CD4-positive, alpha-beta T cell treated with Interleukin-15 for 1 hour (primary cell): ENCODE measurements at places on chromosomes 1 and 21.

DNA sequence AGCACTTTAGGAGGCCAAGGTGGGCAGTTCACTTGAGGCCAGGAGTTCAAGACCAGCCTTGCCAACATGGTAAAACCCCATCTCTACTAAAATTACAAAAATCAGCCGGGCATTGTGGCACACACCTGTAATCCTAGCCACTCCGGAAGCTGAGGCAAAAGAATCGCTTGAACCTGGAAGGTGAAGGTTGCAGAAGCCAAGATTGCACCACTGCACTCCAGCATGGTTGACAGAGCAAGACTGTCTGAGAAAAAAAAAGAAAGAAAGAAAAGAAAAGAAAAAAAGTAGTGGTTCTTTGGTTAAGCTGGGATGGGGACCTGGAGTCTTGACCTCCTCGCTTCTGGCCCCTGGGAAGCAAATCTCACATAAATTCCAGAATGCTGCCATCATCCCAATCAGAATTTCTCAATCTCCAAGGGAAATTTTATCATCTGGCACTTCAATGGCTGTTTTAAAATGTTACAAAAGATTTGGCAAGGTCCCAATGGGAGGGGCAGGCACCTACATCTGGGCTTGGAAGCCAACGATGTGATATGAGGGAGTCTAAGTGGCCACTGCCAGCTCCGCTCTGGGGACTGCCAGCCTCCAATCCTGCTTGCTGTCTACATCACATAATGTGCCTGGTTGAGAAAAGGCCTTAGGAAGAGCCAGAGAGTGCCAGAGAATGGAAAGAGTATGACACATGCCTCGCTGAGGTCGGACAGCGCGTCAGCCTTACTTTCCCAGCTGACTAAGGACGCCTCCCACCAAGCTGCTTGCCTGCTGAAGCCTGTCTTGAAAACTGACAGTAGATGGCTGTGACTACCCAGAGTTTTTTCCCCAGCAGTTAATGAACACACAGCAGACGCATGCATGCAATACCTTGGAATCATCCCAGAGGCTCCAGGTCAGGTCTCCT is 42.1 kb upstream of the SRP9 start:
- DNase-seq, result no peak

DNA sequence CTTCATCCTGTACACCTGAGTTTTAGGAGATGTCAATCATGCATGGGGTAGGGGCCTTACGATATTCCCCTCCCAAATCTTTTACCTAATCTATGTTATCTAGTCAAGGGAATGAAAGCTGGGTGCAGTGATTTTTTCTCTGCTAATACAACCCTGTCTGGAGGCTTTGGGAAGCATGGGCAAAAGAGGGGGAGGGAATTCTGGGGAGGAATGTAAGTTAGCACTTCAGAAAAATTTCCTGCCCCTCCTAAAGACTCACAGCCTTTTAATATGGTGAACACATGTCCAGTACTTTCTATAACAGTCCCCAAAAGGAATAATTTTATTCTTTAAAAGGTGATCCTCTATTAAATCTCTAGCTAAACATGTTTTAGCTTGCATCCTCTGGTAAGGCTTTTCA is 25.6 kb upstream of the PRELP start:
- no peak for DNase-seq

DNA sequence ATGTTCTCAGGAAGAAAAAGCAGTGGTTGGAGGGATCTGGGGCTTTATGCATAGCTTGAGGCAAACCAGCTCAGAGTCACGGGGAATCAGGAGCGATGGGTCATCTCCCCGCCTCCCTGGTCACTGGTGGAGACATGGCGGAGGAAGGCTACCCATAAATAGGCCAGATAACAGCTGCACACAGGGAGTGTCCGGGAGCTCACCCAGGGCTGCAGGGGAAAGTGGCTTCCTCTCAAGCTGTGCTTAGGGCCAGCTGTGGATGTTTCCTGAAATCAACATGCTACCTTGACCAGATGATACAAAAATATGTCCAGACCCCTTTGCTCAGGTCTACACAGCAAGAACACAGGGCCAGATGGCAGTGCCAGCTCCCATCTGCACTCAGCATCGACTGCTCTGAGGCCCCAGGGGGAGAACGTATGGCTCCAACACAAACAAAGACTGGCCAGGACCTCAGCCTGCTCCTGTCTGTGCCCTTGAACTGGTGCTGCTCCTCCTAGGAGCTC is 27.1 kb upstream of the RERE start:
- no peak for DNase-seq

- DNase-seq, result no peak
These were observed 500.5 kb downstream of the BRINP3 start for GRCh38 chr1:189977184-189977583.

- DNase-seq, result peak; percentile 52
These were observed at the start of gene CR1 for GRCh38 chr1:207495801-207496792. TSS of gene CR1 (plus strand) at chr1:207496157. CDS start at chr1:207496268, 111 bp downstream.

DNA sequence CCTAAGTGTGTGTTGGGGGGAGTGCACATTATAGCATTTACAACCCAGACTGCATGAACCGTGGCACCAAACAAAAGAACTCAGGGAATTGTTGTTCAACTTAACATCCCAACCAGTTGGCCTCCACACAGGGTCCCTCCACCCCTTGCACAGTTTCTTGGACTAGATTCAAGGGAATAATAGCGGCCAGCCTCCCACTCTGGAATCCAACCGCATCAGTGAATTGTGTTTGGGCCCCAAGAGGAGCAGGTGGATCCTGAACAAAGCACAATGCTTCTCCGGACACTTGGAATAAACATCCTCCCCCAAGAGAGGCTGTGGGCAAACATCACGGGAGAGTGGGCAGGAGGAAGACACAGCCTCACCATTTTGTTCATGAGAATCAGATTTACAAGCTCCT is 18.2 kb downstream of the CD34 start:
- DNase-seq, result no peak

GRCh38 chr1:209622841-209623829 is 29.1 kb downstream of the LAMB3 start:
- no peak for DNase-seq

DNA sequence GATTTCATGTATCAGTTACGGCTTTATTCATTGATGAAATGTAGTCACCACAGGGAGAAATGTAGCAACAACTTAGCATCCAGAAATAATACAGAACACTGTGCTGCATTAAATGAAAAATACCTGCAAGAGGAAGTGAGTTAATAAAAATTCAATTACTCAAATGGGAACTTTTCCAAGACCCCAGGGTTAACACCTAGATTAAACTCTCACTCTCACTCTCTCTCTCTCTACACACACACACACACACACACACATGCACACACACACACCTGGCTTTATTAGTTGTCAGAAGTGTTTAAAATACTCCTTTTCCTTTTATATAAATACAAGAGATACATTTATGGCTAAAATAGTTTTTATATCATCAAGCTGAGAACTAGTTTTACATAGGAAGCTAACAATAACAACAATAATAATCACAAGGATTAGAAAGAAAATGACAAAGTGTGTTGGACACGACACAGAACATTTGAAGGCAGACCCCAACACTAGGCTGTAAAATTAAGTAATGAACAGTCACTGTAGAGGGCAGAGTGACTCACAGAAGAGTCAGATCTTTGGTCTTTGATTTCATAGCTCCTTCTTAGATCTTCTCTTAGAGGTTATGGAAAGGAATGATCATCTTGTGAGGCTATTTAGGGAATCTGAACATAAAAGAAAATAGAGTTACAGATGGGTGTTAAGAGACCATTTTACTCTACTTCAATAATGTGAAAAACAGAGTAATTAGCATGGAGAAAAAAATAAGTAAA is 1266.0 kb upstream of the ADGRL2 start:
- no peak for DNase-seq

GRCh38 chr1:94993931-94994645 is 67.2 kb upstream of the CNN3 start:
- no peak for DNase-seq

GRCh38 chr1:194908643-194909042 is 1699.6 kb downstream of the KCNT2 start:
- DNase-seq, result no peak

GRCh38 chr1:111161843-111162487 is 21.9 kb downstream of the CEPT1 start:
- DNase-seq, result no peak

DNA sequence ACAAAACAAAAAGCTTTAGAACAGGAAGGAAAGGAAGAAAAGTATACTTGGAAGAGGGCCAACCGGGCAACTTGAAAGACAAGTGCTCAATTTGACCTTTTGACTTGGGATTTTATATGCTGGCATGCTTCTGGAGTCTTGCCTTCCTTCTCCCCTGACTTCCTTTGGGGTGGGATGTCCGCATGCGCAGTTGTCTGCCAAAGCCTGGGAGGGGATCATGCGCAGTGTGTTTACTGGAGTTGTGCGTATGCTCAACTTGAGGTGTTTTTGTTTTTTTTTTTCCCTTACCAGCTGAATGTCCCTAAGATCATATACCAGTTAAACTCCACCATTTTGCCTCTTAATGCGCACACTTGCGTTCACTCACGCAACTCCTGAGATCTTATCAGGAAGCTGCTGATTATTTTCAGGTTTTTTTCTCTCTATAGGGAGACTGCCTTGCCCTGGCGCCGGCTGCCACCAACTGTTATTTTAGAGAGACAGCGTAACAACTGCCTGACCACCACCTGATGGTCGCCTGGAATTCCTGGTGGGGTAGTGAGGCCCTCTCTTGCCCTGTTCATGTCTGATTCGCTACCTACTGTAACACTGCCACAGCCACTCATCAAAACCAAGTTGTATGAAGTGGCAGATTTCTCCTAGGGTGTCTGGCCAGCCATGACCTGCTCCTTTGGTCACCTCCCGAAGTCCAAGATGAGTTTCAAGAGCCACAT is 138.7 kb upstream of the ZNF644 start:
- no peak for DNase-seq

DNA sequence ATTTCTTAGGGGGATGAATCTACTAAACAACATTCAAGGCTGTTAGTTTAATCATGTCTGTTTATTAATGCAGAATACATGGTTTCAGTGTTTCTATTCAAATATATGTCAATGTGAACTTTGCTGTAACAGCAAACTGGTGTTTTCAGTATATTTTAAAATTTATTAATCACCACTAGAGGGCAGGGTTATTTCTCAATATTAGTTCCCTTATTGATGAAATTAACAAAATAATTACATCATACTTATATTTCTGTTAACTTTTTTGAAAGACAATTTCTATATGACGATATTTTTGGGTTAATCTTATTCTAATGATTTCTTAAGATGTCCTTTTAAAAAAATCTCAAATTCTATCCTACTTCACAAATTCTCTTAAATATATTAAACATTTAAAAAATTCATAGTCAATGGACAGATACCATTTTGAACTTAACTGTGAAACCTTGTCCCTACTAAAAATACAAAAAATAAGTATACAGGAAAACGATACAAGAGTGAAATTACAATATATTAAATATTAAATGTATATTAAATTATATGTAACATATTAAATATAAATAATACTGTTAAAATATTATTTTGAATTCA is 1034.1 kb upstream of the PRMT6 start:
- DNase-seq, result no peak

GRCh38 chr21:44875316-44875700 is 1.8 kb upstream of the PTTG1IP start:
- no peak for DNase-seq

- no peak for DNase-seq
These were observed 53.4 kb upstream of the PRKACB start for GRCh38 chr1:84090447-84091245.

DNA sequence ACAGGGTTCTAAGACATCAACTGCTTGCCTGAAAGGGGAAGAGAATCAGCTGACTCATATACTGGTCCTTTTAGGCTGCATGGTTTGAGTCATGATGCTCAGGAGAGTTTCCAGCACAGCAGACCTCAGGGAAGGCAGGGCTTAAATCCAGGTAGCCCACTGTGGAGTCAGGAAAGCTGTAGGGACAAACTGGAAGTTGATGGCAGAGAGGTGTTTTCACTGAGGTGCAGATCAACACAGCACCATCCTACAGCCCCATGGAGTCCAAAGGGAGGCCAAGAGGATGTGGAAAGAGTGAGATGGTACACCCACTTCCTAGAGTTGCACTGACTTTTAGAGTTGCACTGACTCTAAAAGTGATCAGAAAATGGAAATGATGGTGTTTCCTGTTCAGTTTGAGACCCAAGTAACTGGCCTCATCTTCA is 252.4 kb upstream of the DUSP10 start:
- no peak for DNase-seq

DNA sequence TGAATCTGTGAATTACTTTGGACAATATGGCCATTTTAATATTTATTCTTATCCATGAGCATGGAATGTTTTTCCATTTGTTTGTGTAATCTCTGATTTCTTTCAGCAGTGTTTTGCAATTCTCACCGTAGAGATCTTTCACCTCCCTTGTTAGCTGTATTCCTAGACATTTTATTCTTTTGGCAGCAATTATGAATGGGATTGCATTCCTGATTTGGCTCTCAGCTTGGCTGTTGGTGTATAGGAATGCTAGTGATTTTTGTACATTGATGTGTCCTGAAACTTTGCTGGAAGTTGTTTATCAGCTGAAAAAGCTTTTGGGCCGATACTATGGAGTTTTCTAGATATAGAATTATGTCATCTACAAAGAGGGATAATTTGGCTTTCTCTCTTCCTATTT is 44.2 kb upstream of the NEGR1 start:
- DNase-seq, result no peak

- DNase-seq, result no peak
These were observed 326.0 kb upstream of the RUNX1 start for GRCh38 chr21:35375115-35375514.

DNA sequence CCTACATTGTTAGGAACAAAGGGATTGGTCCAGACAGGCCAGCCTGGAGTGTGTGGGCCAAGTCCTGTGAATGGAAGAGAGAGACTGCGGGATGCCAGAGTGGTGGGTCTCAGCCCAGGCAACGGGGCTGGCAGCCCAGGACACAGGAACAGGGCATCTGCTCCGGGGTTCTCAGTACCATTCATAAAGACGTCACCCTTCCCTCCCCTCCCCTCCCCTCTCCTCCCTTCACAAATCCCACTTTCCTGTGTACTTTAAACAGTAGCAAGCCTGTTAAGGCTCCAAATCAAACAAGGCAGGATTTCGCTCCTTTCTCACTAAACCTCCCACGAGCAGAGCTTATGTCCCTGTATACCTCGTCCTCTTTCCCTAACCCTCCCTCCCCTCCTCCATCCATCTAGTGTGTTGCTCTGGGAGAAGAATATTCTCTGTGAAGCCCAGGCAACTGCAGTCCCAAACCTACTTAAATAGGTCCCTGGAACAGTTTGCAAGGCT is 4.2 kb upstream of the PLXNA2 start:
- no peak for DNase-seq

- no peak for DNase-seq
These were observed 2.0 kb upstream of the PCBP3 start for GRCh38 chr21:45641480-45642035.
